Glutamatergic neuron (in vitro differentiated cells): ENCODE measurements at places on chromosomes 11 and 22.

DNA sequence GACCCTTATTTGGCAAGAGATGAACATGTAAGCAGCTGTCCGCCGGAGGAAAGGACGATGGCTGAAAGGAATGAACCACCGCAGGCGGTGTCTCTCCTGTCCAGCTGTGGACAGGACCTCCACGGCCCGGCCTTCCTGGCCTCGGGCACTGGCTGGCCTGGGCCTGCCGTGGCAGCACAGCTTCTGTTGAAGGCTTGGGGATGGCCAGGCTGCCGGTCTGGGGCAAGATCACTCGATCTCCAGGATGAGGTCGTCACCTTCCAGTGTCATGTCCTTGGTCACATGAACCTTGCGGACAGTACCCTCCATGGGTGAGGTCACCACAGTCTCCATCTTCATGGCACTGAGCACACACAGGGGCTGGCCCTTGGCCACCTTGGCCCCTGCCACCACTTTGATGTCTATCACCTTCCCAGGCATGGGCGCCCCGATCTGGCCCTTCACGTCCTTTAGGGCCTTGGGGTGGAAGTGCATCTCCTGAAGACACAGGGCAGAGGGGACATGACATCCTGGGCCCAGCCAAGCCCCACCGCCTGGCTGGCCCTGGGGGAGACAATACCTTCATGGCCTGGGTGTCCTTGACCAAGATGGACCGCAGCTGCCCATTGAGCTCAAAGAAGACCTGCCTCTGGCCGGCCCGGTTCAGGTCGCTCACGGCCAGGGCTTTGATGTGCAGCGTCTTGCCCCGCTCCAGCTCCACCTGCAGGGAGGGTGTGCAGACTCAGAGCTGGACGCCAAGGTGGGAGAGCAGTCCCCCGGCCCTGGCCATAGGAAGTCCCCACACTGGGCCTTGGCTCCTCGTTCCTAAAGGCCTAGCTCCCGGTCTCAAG lies 5.6 kb downstream of the RCE1 start:
- no peak for DNase-seq

DNA sequence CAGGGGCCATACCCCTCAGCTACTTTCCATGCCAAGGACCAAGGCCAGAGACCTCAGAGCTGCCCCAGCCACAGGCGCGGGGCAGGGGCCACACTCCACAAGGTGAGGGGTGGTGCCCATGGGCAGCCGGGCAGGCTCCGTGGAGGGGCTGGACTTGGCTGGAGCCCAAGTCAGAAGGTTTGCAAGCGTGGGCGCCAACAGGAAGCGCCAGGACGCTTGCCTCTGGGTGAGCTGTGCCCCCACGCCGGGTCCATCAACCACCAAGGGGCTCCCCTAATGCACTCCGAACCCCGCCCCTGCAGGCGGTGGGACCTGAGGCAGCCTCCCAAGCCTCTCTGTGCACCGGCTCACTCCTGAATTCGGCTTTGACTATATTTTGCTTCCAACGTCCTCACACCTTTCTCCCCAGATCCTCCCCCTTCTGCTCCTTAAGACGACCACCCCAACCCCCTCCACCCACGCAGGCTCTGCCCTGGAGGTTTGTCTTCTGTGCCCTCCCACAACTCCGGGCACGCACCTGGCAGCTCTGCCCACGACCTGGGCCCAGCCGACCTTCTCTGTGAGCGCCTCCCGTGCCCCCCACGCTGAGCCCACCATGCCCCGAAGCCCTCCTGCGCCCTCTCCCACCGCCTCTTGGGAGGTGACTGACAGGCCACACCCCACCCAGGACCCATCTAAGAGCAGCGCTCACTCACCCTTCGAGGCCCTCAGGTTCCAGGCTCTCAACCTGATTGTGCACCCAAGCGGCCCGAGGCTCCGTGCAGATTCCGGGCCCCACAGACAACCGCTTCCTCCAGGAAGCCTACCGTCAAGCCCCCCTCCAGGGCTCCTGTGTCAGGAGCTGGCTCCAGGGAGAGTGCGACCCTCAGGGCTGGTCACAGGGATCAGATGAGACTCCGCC lies 2.6 kb upstream of the PKP3 start:
- DNase-seq = no peak

GRCh38 chr22:31948002-31948401 lies 3.7 kb downstream of the YWHAH start:
- DNase-seq = no peak

DNA sequence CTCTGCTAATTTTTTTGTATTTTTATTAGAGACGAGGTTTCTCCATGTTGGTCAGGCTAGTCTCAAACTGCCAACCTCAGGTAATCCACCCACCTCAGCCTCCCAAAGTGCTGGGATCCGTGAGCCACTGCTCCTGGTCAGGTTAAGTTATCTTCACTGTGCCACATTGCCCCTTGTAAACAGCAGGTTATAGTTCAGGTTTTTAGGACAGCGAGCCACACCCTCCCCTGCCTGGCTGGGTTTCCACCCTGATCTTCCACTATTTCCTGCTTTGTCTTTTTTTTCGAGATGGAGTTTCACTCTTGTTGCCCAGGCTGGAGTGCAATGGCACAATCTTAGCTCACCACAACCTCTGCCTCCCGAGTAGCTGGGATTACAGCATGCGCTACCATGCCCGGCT lies 16.1 kb downstream of the ACO2 start:
- no peak for DNase-seq

DNA sequence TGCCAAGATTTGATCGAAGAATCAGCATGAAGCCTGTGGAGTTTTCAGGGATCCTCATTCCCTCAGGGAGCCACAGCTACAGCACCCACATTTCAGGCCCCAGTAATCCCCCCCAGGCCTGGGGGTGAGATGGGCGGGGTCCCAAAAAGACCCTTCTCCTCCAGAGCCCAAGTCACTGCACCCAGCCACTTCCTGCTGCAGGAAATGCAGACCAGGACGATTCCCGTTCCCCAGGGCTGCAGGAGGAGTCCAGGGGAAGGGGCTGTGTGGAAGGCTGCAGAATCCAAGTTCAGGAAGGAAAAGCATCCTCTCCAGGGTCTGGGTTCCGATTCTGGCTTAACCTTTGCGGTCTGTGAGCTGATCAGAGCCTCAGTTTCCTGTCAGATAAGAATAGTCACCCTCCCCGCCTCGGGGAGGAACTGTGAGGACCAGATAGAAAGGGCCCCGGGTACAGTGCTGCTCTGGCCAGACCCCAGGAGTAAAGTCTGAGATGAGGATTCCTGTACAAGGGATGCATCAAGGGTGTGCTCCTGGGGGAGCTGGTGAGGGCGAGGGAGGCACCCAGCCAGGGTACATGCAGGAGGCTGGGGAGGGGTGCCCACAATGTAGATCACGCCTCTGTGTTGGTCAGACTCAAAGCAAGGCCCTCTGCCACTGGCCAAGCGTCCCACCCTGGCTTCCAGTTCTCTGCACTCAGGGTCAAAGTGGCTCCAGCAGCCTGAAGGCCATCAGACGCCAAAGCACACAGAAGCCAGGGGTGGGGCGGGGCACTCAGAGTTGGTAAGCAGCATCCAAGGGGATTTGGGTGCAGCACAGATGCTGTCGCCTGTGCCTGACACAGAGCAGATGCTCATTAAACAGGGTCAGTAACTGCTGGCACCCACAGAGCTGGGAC lies 30.1 kb upstream of the TP53I11 start:
- no peak for DNase-seq

- DNase-seq = no peak
Measured at GRCh38 chr11:65003282-65003681, 6.5 kb upstream of the BATF2 start.

- DNase-seq = no peak
Measured at GRCh38 chr11:119627286-119627685, 101.7 kb downstream of the NECTIN1 start.

DNA sequence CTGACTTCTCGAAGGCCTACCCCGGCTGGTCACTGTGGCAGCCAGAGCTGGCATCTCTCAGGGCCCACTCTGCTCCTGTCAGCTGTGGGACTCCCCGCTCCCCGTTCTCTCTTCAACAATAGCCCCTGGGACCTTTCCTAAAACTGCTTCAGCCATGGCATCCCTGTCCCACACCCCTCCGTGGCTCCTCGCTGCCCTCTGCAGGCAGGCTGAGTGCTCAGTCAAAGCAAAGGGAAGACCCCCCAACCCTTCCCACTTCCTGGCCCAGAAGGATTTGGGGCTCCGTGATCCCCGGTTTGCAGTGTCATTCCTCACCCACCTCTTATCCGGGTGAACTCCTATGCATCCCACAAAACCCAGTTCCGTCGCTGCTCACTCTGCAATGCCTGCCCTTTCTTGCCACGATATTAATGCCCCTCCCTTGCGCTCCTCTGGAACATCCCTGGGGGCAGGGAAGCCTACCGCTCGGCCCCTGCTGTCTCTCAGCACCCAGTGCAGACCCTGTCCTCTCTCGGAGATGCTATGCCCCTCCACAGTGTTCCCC lies 1.6 kb upstream of the TH start:
- no peak for DNase-seq

GRCh38 chr11:110317516-110317932 lies 21.1 kb upstream of the RDX start:
- DNase-seq = no peak

DNA sequence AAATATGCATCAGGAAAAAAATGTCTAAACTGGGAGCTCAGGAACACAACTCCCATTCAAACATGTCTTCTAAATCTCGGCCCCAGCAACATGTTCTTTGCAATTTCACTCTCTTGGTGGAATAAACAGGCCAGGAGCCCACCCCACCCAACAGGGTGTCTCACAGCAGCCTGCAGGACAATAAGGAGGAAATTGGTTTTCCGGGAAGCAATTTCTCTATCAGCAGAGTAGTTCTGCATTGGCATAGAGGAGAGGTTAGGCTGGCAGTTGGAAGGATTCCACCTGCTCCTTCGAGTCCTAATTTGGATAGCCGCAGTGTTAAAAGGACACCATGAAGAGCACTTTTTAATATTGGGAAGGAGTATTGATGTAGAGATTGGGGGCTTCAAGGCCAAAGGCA lies 55.9 kb upstream of the BARX2 start:
- no peak for DNase-seq

DNA sequence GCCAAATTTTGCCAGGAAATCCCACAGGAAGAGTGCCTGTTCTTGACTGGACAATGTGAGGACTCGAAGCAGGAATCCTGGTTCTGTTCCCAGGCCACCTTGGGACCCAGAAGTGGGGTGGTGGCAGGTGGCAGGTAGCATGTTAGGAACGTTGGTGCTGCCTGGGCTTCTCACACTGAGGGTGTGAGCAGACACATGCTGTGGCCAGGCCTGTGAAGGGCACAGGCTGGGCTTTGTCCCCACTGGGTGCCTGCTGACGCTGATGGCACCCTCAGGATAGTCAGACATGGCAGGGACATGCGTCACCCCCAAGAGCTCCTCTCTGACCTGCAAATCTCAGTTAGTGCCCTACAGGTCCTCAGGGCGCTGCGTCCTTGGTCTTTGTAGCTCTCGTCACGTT lies 21.1 kb upstream of the NECTIN1 start:
- DNase-seq = no peak

DNA sequence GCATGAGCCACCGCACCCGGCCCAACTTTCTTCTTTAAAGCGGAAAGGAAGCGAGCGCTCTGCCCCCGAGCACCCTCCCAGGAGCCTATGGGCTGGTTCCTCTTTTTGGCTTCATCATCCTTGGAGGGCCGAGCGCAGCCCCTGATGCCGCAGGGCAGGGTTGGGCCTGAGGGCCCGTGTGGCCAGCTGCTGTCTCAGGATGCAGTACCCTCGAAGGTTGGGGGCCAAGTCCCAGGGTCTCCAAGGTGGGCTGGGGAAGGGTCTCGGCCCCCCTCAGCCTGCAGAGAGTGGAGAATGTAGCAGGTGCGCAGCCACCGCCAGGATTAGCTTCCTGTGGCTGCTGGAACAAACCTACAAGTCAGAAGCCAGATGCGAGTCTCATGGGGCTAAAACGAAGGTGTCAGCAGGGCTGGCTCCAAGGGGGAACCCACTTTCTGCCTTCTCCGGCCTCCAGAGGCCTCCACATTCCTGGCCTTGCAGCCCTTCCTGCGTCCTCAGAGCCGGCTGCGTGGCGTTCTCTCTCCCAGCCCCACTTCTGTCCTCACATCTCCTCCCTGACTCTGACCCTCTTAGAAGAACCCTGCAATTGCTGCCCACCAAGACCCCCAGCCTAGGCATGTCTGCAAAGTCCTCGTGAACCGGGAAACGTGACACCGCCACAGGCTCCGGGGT lies 2.9 kb downstream of the PANX2 start:
- no peak for DNase-seq

GRCh38 chr11:79610139-79610538 lies 169.3 kb upstream of the TENM4 start:
- DNase-seq = no peak

DNA sequence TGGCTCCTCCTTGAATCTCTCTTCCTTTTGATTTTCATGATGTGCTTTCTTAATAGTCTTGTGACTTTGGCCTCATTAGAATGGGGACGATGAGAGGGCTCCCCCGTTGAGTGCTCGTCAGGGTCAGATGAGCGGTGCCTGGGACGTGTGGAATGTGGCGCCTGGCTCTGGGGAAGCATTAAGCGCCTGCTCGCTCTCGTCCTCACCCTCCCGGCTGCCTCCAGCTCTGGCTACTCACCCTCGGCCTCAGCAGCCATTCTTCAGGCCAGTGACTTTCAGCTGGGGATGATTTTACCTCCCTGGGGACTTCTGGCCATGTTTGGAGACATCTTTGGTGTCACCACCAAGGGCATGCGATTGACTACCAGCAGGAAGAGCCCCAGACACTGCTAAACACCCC lies 69.7 kb downstream of the RPS6KA4 start:
- DNase-seq = no peak
